H4 (cell line): ENCODE measurements at places on chromosomes 2 and 18.

- DNase-seq, result no peak
Observed at GRCh38 chr2:148979919-148980277, 58.6 kb upstream of the LYPD6B start.

DNA sequence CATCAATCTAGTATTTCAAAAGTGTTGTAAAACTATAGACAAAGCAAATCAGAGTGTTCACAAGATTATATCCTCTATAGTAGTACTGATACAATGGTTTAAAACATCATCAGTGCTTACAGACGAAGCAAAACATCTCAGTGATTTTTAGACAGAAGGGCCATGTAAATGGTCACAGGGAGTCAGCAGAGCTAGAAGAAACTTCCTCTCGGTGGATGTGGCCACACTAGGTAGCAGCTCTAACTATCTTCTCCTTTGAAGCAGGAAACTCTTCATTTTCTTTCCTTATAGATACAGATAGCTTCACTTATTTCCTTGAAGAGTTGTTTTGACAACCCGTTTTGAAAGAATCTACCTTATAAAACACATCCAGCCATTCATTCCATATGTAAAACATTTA is 80.4 kb upstream of the CD226 start:
- DNase-seq, result no peak

GRCh38 chr2:200777275-200777674 is 34.4 kb upstream of the BZW1 start:
- DNase-seq, result no peak

GRCh38 chr18:35478520-35479435 is 19.0 kb downstream of the INO80C start:
- peak; percentile 16 for DNase-seq

GRCh38 chr18:79935098-79935480 is 16.4 kb downstream of the SLC66A2 start:
- DNase-seq, result no peak

- no peak for DNase-seq
Observed at GRCh38 chr2:27184115-27184514, 27.7 kb upstream of the ATRAID start.

- no peak for DNase-seq
Observed at GRCh38 chr2:22946553-22946952, 438.4 kb upstream of the KLHL29 start.

- peak; percentile 53 for DNase-seq
Observed at GRCh38 chr2:24409700-24410556, 49.6 kb upstream of the ITSN2 start.
